ENCODE measurements at places on chromosomes 2 and 18. TPM values are rescaled to one million over a fixed set of nuclear protein-coding genes. Genes with fewer than 3 reads are reported as not detected.

DUSP2 gene
- total RNA-seq, result 11.9 TPM

CYP27C1 gene
- total RNA-seq, result not detected

CNRIP1 gene
- not detected for total RNA-seq

POMC gene
- total RNA-seq, result 5.0 TPM

ACTR2 gene
- total RNA-seq, result 467 TPM

CCDC142 gene
- 26.8 TPM for total RNA-seq

TOGARAM2 gene
- 5.0 TPM for total RNA-seq

C1GALT1C1L gene
- total RNA-seq, result not detected

SERPINB10 gene
- total RNA-seq, result not detected

GCKR gene
- total RNA-seq, result not detected

PAIP2B gene
- total RNA-seq, result 1.9 TPM

TAF4B gene
- 11.7 TPM for total RNA-seq

PSD4 gene
- total RNA-seq, result 335 TPM

ALK gene
- total RNA-seq, result not detected

FEV gene
- not detected for total RNA-seq

CD8A gene
- 0.77 TPM for total RNA-seq

PROKR1 gene
- not detected for total RNA-seq

THAP4 gene
- total RNA-seq, result 35.4 TPM

TMEM169 gene
- total RNA-seq, result 3.0 TPM

ALLC gene
- not detected for total RNA-seq

CYTIP gene
- 234 TPM for total RNA-seq

HRH4 gene
- total RNA-seq, result 0.07 TPM

RFTN2 gene
- not detected for total RNA-seq

TXNDC2 gene
- total RNA-seq, result not detected

LTBP1 gene
- total RNA-seq, result 0.27 TPM

TDRD15 gene
- total RNA-seq, result not detected

RAD51AP2 gene
- not detected for total RNA-seq

UGT1A8 gene
- total RNA-seq, result not detected

RBM44 gene
- 1.4 TPM for total RNA-seq

Data from activated CD4-positive, alpha-beta T cell treated with anti-CD3 and anti-CD28 coated beads, Interleukin-2, amount 10 ng/mL, durations not matched to agents 7 days and 5 days (primary cell).